Stimulated activated naive CD8-positive, alpha-beta T cell treated with anti-CD3 and anti-CD28 coated beads, Interleukin-15, amount 100 ng/mL, for 72 hours (primary cell): ENCODE measurements at places on chromosomes 1 and 21.
A peak's percentile ranks its signal among the peaks of the same experiment; 100 is the strongest.

GRCh38 chr1:93612510-93612909 is 69.1 kb downstream of the BCAR3 start:
- no peak for DNase-seq

- DNase-seq, result no peak
These were observed 585.6 kb downstream of the PTBP2 start for GRCh38 chr1:97307151-97307550.

GRCh38 chr1:61397935-61398334 is 315.6 kb downstream of the NFIA start:
- DNase-seq, result no peak

- no peak for DNase-seq
These were observed 28.4 kb downstream of the WDR26 start for GRCh38 chr1:224406216-224406615.

GRCh38 chr1:151273924-151274466 is 8.1 kb upstream of the ZNF687 start:
- DNase-seq, result no peak

- DNase-seq, result no peak
These were observed 37.8 kb upstream of the VAMP3 start for GRCh38 chr1:7733276-7733675.

DNA sequence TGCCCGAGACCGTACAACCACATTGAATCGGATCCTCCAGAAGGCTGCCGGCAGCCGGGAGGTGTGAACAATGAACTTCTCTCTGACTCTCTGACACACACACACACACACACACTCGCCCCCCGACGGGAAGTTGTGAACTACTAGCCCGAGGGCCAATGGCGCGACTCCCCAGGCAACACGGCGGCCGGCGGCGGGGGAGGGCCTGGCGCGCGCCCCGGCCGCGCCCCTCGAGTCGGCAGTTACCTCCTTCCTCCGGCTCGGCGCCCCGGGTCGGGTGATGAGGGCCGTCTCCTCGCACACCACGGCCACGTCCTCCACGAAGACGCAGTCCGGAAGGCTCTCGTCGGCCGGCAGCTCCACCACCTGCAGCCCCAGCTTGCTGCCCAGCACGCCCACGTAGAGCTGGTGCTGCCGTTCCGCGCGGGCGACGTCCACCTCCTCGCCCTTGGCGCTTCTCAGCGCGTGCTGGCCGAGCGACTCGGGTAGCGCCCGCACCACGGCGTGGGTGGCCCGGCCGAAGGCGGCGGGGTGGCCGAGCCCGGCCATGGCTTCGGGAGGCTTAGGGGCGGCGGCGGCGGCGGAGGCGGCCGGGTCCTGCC is 361 bp downstream of the DDAH1 start:
- DNase-seq, result peak; percentile 27

GRCh38 chr1:231487019-231487418 is 41.5 kb upstream of the TSNAX start:
- DNase-seq, result no peak

DNA sequence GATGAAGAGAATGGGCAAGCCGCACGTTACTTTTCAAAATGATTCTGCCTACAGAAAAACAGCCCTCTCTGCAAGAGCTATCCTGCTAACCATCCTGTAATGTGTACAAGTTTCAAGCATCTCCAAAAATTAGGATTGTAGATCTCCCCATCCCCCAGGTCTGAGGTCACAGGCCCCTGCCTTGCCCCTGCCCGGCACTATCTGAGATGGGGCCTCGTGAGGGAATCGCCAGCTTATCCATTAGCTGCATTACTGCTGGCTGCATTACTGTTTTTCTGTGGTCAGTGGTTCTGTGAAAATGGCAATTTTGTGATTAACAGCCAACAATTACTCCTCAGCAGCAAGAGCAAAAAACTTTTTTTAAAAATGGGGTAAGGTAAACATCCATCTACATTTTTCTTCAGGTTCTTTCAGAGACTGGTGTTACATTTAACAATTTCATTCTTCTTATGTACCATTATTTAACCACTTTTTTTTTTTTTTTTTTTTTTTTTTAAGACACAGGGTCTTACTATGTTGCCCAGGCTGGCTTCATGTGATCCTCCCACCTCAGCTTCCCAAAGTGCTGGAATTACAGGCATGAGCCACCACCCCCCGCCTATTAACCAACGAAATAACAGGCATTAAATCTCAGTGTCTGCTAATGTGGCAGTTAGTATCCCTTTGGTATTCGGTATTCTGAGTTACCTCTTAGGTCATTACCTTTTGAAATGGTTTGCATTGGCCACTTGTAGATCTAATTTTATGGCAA is 83.8 kb downstream of the MRPL37 start:
- DNase-seq, result no peak

DNA sequence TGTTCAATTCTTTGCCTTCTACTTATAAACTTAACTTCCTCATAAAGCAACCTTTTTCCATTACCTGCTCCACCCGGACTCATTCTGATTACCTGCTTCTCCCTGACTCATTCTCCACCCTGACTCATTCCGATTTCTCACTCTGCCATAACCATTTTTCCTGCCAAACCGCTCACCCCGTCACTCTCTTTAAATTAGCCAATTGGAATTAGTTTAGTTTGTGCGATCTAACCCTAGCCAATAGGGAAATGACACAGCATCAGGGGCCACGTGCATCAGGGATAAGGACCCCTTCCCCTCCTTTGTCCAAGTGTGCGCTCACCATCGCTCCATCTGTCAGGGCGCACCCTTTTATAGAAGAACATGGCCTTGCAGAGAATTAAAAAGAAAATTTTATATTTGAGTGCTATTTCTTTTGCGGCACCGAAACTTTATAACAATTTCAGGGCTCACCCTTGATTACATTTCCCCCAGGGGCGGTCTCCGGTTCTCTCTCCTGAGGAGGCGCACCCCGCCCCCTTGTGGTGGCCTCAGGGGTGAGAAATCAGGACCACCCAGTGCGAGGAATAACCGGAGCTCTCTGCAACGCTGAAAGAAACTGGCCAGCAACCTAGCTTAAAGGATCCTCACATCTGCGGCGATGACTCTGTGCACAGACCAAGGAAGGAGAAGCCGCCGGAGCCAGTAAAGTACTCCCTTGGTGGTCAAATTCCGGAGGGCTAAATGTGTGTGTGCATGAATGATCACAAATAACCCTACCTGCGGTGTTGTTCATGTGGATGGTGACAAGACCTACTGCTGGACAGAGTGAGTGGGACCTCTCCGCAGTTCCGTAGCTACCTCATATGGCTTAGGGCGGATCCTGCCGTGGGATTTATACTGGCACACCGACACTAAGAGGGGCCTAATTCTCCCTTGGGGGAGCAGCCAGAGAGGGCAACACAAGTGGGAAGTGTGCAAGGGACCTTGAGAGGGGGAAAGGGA is 30.3 kb upstream of the CBR3 start:
- peak; percentile 64 for DNase-seq

GRCh38 chr1:241221319-241221718 is 135.7 kb downstream of the RGS7 start:
- DNase-seq, result no peak

DNA sequence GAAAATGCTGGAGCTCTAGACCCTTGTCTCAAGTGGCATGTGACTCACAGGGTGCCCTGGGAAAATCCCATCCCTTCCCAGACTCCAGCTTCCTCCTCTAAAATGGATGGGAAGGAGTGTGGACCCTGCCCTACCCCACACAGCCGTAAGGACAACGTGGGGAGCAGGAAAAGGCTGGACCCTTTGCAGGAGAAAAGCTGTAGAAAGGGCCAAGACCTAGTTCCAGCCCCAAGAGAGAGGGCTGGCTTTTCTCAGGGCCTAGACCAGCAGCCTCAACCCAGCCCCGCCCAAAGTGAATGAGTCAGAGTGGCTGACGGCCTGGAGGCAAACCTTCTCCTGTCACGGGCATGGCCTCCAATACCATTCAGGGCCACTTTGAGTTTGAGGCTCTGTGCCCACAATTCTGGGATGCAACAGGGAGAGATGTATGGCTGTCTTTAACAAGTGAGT is 1.1 kb downstream of the LAMB3 start:
- DNase-seq, result peak; percentile 67

- DNase-seq, result no peak
These were observed 121.4 kb upstream of the NFIA start for GRCh38 chr1:60960891-60961461.

DNA sequence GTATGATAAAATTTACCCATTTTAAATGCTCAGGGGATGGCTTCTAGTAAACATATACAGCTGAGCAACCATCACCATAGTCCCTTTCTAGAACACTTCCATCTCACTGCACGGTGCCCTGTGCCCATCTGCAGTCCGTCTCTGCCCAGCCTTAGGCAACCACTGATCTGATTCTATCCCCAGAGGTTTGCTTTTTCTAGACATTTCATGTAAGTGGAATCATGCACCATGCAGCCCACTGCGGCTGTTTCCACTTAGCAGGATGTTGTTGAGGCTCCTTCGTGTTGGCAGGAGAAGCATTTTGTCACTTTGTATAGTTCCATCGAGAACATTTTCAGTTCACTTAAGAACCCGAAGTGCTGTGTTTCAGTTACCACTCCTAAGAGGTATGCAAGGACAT is 27.8 kb upstream of the VAMP3 start:
- DNase-seq, result no peak

- DNase-seq, result no peak
These were observed 51.3 kb downstream of the CLIC4 start for GRCh38 chr1:24796524-24796923.

DNA sequence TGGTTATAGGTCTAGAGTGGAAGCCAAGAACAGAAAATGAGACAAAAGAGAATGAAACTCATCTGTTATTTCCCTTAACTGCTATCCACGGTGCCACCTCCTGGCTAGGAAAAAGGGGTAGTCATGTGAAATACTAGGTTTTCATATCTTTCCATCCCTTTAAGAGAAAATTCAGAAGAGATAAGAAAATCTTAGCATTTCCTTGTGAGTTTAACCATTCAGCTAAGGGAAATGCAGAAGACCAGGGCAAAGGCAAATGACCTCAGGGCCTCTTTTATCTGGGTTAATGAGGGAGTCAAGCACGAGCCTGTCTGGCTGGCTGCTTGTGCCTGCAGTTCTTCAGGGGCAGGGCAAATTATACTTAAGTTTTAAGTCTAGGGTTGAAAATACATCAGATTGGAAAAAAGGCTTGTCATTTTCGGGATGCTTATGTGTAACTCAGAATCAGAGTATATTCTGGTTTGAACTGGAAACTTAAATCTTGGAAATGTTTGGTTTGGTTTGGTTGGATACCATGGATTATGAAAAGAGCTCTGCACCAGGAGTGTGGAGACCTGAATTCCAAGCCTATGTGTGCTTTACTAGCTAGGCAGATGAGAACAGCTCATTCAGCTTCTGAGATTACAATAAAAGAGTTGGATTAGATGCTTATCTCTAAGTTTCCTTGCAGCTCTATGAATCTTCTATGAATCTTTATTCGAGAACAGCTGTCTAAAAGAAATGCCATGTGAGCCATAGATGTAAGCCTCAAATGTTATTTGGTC is 19.9 kb downstream of the NIBAN1 start:
- DNase-seq, result no peak

DNA sequence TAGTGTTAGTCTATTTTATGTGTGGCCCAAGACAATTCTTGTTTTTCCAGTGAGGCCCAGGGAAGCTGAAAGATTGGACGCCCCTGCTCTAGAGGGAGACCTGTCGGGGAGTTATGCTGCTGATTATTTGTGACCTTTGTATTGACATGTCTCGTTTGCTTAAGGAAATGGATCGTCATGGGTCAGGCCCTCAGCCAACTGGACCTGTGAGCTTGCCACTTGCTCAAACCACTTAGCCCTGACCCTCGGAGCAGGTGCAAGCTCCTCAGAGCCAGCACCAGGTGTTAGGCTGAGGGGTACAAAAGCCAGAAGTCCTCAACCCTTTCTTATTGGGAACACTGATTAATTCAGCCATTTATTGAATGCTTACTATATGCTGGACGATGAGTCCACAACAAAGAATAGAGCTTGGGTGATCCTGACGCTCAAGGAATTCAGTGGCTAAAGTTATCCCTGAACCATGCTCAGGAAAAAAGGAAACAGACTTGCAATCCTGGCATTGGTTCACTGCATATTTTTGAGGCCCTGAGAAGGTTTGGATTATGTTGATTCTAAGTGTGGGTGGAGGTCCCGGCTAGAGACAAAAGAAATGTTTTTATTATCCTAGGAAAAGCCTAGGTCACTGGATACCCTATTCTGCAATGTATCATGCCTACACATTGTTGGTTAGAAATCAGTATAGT is 19.0 kb downstream of the TGFB2 start:
- DNase-seq, result no peak
